ENCODE measurements at places on chromosomes 7 and 10.
A peak's percentile ranks its signal among the peaks of the same experiment; 100 is the strongest.

DNA sequence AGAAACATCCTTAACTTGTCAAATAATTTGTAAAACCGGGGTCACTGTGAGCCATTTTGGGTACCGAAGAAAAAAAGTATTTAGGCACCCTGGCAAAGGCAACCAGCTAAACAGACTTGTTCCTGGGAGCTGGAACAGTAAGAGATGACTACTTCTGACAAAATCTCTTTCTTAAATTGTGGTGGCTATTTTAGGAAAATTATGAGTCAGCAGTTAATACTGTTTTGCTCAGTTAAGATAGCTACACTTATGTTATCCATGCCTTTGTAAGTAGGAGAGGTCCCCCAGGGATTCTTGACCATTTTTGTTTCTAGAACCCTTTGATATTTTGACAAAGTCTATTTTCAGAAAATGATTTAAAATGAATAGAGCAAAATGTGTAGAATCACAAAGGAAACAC lies 68.7 kb downstream of the TAX1BP1 start:
- DNase-seq: no peak
- H3K36me3 ChIP-seq: peaks cover 5% of the 10 kb centered on the region
- peak overlapping the region; percentile 55 for H3K27ac ChIP-seq
- H3K4me3 ChIP-seq: no peak overlapping the region

- H3K4me1 ChIP-seq: no peaks in the 10 kb centered on the region
- H3K36me3 ChIP-seq: no peaks in the 10 kb centered on the region
- no peak for DNase-seq
- H3K27me3 ChIP-seq: no peaks in the 10 kb centered on the region
- H3K4me3 ChIP-seq: no peak overlapping the region
These were observed 38.3 kb downstream of the LRRC72 start for GRCh38 chr7:16564909-16565426.

GRCh38 chr10:69089638-69090599 lies 2.0 kb downstream of the SRGN start:
- H3K4me3 ChIP-seq: peak overlapping the region; percentile 46
- H3K27me3 ChIP-seq: no peaks in the 10 kb centered on the region
- H3K27ac ChIP-seq: peak overlapping the region; percentile 82
- H3K36me3 ChIP-seq: no peaks in the 10 kb centered on the region

GRCh38 chr10:62442006-62442405 lies 67.8 kb downstream of the ZNF365 start:
- H3K27me3 ChIP-seq: no peaks in the 10 kb centered on the region
- peak overlapping the region; percentile 37 for H3K27ac ChIP-seq

DNA sequence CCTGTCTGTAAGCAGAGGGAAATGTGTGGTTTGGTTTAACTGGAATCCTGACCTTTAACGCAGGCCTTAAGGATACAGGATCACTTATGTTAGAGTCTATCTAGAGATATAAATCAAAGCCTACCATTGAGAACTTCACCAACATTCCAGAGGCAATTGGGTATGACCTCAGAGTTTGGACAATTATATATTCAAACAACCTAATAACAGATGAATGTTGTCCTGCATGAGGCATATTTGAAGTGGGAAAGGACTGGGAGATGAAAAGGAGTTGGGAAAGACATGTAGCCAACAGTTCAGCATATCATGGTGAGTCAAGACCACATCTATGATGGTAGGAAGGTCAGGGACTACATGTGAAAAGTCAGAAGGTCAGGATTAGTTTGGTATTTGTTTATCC lies 274.2 kb downstream of the DOCK4 start:
- H3K27me3 ChIP-seq: no peaks in the 10 kb centered on the region
- H3K36me3 ChIP-seq: peaks cover 6% of the 10 kb centered on the region
- H3K4me1 ChIP-seq: no peaks in the 10 kb centered on the region
- H3K4me3 ChIP-seq: no peak overlapping the region
- H3K27ac ChIP-seq: no peak overlapping the region
- DNase-seq: no peak

DNA sequence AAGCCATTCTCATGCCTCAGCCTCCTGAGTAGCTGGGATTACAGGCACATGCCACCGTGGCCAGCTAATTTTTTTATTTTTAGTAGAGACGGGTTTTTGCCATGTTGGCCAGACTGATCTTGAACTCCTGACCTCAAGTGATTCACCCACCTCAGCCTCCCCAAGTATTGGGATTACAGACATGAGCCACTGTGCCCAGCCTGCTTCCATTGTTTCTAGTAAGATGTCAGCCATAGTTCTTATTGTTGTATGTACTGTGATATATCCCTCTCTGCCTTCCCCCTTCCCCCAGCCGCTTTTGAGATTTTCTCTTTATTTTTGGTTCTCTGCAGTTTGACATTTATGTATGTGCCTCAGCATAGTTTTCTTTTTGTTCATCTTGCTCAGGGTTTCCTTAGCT lies 87.9 kb upstream of the KLF14 start:
- no peak for DNase-seq
- no peaks in the 10 kb centered on the region for H3K4me1 ChIP-seq
- H3K27ac ChIP-seq: no peak overlapping the region
- no peaks in the 10 kb centered on the region for H3K27me3 ChIP-seq

DNA sequence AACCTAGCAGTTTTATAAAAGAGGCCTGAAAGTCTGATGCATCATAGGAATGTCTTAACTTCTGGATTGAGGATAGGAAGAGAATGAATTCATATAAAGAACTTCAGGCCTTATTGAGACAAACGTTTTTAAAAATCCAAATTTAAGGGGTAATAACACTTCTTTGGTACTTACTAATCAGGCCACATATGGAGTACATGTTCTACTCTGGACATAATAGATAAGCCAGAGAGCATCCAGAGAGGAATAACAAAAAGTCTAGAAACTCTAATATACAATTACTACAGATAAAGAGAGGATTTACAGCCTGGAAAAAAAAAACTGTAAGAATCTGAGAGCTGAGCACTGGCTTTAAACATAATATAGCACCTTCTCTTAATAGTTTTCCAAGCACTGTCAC lies 2.9 kb downstream of the MTPAP start:
- H3K27me3 ChIP-seq: no peaks in the 10 kb centered on the region
- H3K27ac ChIP-seq: no peak overlapping the region
- no peak for DNase-seq
- H3K36me3 ChIP-seq: peaks cover 3% of the 10 kb centered on the region
- H3K4me1 ChIP-seq: peaks cover 12% of the 10 kb centered on the region

DNA sequence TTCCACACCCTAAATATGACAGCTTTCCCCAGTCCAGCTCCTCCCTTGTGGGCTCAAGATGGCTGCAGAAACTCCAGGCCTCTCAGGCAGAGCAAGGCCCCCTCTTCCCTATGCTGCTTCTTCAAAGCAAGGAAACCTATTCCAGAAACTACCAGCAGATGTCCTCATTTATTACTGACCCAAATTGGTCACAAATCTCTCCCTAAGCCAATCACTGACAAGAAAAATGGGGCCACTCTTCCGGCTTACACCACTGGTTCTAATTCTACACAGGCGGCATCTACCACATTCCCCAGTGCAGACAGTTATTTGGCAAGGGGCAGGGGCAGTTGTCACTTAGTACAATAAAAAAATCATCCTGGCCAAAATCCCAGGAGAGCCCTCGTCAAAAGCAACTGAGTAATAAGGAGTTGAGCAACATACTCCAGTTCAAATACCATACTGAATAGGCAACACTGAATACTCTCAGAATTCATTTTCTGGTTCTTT lies 150.4 kb downstream of the SFMBT2 start:
- no peaks in the 10 kb centered on the region for H3K4me1 ChIP-seq
- no peaks in the 10 kb centered on the region for H3K27me3 ChIP-seq
- no peak overlapping the region for H3K4me3 ChIP-seq
- H3K27ac ChIP-seq: no peak overlapping the region
- no peak for DNase-seq
- H3K36me3 ChIP-seq: no peaks in the 10 kb centered on the region

GRCh38 chr7:151936207-151936606 lies 20.0 kb upstream of the GALNTL5 start:
- H3K4me1 ChIP-seq: no peaks in the 10 kb centered on the region
- H3K36me3 ChIP-seq: no peaks in the 10 kb centered on the region
- DNase-seq: no peak
- H3K27ac ChIP-seq: no peak overlapping the region
- H3K4me3 ChIP-seq: no peak overlapping the region

DNA sequence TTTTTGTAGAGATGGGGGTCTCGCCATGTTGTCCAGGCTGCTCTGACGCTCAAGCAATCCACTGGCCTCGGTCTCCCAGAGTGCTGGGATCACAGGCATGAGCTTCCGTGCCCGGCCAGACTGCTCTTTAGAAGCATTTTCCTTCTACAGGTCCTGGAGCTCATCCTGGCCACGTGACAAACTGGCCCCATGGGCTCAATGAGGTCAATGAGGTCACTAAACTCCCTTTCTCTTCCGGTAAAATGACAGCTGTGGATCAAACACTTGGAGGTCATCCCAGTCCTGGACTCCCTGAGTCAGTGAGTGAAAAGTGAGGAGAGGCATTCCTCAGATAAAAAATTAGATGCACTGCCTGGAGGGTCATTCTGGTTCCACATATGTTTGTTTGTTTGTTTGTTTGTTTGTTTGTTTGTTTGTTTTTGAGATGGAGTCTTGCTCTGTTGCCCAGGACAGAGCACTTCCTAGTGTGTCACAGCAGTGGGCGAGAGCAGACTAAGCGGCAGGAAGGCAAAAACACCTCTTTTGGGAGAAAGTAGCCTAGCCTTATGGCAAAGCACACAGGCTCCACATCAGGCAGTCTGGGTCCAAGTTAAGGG lies 134.9 kb downstream of the TNS3 start:
- no peaks in the 10 kb centered on the region for H3K36me3 ChIP-seq
- no peak overlapping the region for H3K27ac ChIP-seq
- H3K4me3 ChIP-seq: no peak overlapping the region
- no peaks in the 10 kb centered on the region for H3K27me3 ChIP-seq
- no peak for DNase-seq

DNA sequence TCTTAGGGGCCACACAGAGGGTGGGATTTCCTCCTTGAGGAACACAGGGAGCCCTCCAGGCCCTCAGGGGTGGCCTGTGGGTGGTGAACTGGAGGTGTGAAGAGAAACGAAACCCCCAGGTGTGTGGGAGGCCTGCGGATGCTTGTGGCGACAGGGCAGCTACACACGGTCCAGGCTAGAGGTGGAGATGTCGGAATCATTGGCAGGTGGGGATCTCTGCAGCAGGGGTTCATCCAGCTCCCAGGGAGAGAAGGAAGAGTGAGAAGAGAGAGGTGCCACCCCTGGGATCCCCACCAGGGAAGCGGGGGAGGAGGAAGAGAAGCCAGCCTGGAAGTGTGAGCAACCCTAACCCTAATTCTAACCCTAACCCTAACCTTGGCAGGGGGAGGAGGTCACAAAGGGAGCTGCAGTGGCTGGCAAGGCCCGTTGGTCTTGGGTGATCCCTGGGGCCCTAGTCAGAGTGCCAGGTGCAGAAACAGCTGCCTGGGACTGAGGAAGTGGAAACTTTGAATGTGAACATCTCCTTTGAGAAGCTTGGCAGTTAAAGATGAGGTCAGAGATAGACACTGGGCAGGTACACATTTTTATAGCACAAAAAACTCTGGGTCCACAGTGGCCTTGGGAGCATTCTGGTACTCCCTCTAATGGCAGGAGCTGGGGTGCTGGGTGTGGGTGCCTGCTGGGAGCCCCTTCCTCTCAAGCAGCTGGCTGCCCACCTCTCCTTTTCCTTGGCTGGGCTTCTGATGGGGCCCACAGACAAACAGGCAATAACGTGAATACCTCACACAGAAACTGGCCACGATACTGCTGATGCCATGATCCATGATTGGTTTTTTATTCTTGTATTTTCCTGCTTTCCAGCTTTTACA lies 6.8 kb upstream of the AEBP1 start:
- H3K4me3 ChIP-seq: no peak overlapping the region
- DNase-seq: no peak

GRCh38 chr7:297611-298374 lies 7.8 kb downstream of the FOXL3 start:
- H3K27me3 ChIP-seq: no peaks in the 10 kb centered on the region
- H3K36me3 ChIP-seq: no peaks in the 10 kb centered on the region
- no peak overlapping the region for H3K27ac ChIP-seq
- peak; percentile 59 for DNase-seq

DNA sequence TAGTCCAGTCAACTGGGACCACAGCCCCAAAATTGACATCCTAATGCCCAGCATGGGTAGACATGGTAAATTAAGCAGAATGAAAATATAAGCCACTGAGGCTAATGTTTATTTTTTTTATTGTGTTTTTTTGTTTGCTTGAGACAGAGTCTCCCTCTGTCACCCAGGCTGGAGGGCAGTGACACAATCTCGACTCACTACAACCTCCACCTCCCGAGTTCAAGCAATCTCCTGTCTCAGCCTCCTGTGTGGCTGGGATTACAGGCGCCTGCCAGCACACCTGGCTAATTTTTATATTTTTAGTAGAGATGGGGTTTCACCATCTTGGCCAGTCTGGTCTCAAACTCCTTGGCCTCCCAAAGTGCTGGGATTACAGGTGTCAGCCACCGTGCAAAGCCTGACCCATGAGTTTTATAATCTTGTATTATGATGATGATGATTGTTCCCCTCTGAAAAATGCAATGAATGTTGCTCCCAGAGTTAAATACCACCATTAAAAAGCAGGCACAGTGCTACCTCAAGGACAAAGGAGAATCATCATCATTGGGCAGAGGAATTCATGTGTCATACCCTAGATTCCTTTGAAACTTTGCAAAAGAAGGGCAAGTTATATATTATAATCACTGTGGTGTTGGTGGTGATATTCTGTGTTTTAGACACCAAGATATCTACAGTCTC lies 228.0 kb downstream of the PARD3 start:
- no peaks in the 10 kb centered on the region for H3K27me3 ChIP-seq
- H3K27ac ChIP-seq: no peak overlapping the region
- no peak overlapping the region for H3K4me3 ChIP-seq
- DNase-seq: no peak
- peaks cover 1% of the 10 kb centered on the region for H3K4me1 ChIP-seq
- H3K36me3 ChIP-seq: no peaks in the 10 kb centered on the region

GRCh38 chr7:28957064-28957750 lies 923 bp downstream of the TRIL start:
- peak overlapping the region; percentile 48 for H3K4me3 ChIP-seq
- peak; percentile 65 for DNase-seq
- H3K27ac ChIP-seq: no peak overlapping the region
- peaks cover 27% of the 10 kb centered on the region for H3K27me3 ChIP-seq
- no peaks in the 10 kb centered on the region for H3K36me3 ChIP-seq

GRCh38 chr7:157767506-157768197 lies 430.8 kb downstream of the DNAJB6 start:
- H3K36me3 ChIP-seq: no peaks in the 10 kb centered on the region
- DNase-seq: no peak
- no peaks in the 10 kb centered on the region for H3K27me3 ChIP-seq
- H3K4me1 ChIP-seq: no peaks in the 10 kb centered on the region

Data from ascending aorta (tissue), 2 donors.